Activated T-cell treated with anti-CD3 and anti-CD28 coated beads, Interleukin-2, amount 50 U/mL, for 72 hours (primary cell): ENCODE measurements at places on chromosomes 7 and 10.
A peak's percentile ranks its signal among the peaks of the same experiment; 100 is the strongest.

DNA sequence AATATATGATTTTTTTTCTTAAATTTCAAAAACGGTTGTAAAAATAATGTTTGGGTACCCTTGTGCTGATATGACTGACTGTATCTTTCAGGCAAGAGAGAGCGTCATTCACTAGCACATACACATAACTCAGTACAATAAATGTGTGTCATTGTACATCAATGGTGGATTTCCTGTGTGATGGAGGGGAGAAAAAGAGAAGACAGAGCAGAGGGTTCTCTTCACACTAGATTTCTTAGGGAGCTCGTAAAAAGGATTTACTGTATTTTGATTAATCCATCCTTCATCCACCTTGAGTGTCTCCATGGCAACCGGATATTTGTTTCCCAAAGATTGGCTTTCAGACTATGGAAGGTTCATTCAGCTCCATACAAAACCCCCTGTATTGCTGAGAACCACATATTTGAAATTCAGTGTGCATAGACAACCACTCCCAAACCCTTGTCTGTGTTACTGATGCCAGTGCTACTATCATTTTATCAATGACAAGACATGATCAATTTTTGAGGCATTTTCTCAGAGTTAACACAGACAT is 150.6 kb downstream of the AKR1D1 start:
- H3K27ac ChIP-seq, result no peak overlapping the region
- no peaks in the 10 kb centered on the region for H3K36me3 ChIP-seq
- DNase-seq, result no peak
- no peak overlapping the region for H3K4me3 ChIP-seq

GRCh38 chr10:43879742-43880141 is 231.1 kb upstream of the ZNF32 start:
- H3K27ac ChIP-seq, result no peak overlapping the region
- no peaks in the 10 kb centered on the region for H3K27me3 ChIP-seq
- no peak overlapping the region for H3K4me3 ChIP-seq

- H3K4me3 ChIP-seq, result no peak overlapping the region
- H3K36me3 ChIP-seq, result no peaks in the 10 kb centered on the region
- peaks cover 22% of the 10 kb centered on the region for H3K27me3 ChIP-seq
- no peaks in the 10 kb centered on the region for H3K4me1 ChIP-seq
- H3K27ac ChIP-seq, result no peak overlapping the region
Measured at GRCh38 chr10:19819419-19820033, 3.3 kb downstream of the PLXDC2 start.

DNA sequence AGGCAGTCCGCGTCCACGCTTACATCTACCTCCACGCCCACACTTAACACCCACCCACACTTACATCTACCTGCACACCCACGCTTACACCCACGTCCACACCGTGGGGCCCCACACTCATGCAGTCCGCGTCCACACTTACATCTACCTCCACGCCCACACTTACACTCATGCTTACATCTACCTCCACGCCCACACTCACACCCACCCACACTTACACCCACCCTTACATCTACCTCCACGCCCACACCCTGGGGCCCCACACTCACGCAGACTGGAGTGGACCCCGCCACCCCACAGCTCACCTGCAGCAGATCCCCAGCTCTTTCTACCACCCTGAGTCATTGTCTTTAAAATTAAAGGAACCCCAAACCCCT is 32.4 kb upstream of the PWWP2B start:
- H3K27me3 ChIP-seq, result no peaks in the 10 kb centered on the region
- H3K4me3 ChIP-seq, result no peak overlapping the region
- H3K27ac ChIP-seq, result peak overlapping the region; percentile 69
- H3K4me1 ChIP-seq, result peaks cover 4% of the 10 kb centered on the region
- peaks cover 6% of the 10 kb centered on the region for H3K36me3 ChIP-seq

- H3K4me3 ChIP-seq, result peak overlapping the region; percentile 84
- peaks cover 61% of the 10 kb centered on the region for H3K4me1 ChIP-seq
- no peaks in the 10 kb centered on the region for H3K27me3 ChIP-seq
Measured at GRCh38 chr10:119541046-119541445, 1.5 kb downstream of the RGS10 start.

- H3K4me3 ChIP-seq, result no peak overlapping the region
- no peak overlapping the region for H3K27ac ChIP-seq
- no peaks in the 10 kb centered on the region for H3K27me3 ChIP-seq
- DNase-seq, result no peak
Measured at GRCh38 chr7:7662527-7662926, 22.0 kb downstream of the UMAD1 start.

GRCh38 chr10:26336979-26337378 is 101.2 kb upstream of the APBB1IP start:
- no peaks in the 10 kb centered on the region for H3K27me3 ChIP-seq
- DNase-seq, result no peak
- H3K27ac ChIP-seq, result no peak overlapping the region

GRCh38 chr10:6409971-6410643 is 170.0 kb downstream of the PRKCQ start:
- H3K27me3 ChIP-seq, result peaks cover 2% of the 10 kb centered on the region
- H3K4me1 ChIP-seq, result peaks cover 35% of the 10 kb centered on the region
- H3K36me3 ChIP-seq, result no peaks in the 10 kb centered on the region
- no peak for DNase-seq

GRCh38 chr7:14389595-14389994 is 400.1 kb upstream of the ETV1 start:
- no peaks in the 10 kb centered on the region for H3K27me3 ChIP-seq
- DNase-seq, result no peak
- H3K4me1 ChIP-seq, result no peaks in the 10 kb centered on the region
- no peak overlapping the region for H3K27ac ChIP-seq
